ENCODE measurements at places on chromosomes 11 and 22.
A peak's percentile ranks its signal among the peaks of the same experiment; 100 is the strongest.

DNA sequence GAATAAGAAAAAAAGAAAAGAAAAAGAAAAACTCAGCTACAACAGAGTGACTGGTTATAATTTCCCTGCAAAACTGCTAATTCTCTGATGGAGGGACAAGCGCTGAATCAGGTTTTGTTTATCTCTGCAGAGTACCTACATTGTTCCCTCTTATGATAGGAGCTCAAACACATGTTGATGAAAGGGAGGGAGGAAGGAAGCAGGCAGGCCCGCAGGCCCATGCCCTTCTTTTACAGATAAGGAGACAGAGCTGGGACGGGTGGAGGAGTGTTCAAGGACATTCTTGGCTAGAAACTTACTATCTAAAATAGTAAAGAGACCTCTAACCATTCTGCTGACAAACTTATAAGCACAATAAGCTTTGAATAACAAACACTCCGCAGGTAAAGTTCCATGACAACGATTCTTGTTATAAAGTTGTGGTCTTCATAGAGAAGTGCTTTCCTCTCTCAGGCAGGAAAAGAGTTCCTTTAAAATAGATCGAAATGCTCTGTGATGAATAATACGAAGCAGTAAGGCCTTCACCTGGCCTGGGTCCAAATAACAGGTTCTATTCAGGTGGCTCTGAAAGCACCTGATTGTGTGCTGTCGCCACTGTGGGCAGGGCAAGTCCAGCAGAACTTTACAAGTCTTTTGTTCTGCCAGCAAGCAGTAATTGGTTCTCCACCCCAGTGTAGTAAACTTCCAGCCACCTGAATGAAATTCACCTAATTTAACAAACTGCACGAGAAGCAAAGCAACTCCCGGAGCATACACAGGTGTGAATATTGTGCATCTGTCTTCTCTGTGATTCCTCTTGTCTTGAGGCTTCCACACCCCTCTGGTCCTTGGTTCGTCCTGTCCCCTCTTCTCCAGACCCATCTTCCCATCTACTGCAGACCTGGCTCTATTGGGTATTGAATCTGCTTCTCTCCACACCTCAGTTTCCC is 15.3 kb upstream of the MICAL2 start:
- peak; percentile 70 for DNase-seq

GRCh38 chr11:122572592-122572991 is 82.9 kb upstream of the UBASH3B start:
- DNase-seq: no peak

GRCh38 chr11:84886344-84886743 is 740.8 kb downstream of the DLG2 start:
- no peak for DNase-seq

GRCh38 chr11:107623183-107623582 is 32.2 kb downstream of the ELMOD1 start:
- DNase-seq: no peak

DNA sequence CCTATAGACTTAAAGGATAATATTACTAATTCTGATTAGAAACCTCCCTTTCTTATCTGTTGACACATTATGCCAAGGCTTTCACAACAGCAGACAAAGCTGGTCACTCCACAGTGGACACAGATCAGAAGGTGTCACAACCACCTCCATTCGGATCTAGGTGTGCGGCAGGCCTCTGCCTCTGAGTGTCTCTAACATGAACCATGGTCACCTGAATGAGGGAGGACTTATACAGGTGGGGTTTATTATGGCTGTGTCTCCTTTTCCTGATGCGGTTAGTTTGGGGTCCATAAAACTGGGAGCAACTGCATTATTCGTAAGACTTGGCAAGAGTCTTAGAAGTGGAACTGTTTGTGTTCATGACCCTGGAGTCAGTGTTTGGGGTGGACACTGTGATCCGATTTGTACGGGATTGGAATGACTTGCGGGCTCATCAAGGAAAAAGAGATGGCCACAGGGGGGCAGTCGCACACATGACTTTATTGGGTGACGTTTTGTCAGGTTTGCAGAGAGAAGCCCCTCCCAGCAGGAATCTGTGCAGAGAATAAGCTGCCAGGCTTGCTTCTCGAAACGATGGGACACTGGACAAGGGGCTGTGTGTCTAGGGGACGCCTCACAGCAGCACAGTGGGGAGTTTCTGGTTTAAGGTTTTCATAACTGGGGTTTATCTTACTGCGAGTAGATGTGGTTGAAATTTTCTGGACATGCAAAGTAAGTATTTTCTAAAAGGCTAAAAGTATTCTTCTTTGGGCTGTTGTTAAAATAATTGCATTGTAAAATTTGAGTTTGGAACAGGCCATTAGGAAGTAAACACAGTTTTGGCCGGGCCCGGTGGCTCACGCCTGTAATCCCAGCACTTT is 90.6 kb downstream of the GAB4 start:
- DNase-seq: peak; percentile 77

DNA sequence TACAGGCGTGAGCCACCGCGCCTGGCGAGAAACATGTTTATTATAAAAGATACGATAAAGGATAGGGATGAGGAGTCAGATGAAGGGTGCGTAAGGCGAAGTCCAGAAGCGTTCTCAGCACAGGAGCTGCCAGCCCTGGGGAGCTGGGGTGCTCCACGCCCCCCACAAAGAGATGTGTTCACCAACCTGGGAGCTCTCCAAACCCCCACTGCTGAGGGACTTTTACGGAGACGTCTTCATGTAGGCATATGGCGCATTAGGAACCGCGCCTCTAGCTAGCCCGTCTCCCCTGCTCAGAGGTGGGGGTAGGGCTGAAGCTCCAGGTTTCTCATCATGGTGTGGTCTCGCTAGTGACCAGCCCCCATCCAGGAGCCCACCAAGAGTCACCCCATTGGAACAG is 8.4 kb upstream of the ZBED4 start:
- no peak for DNase-seq

GRCh38 chr11:69825037-69825834 is 6.0 kb upstream of the FGF3 start:
- DNase-seq: no peak

DNA sequence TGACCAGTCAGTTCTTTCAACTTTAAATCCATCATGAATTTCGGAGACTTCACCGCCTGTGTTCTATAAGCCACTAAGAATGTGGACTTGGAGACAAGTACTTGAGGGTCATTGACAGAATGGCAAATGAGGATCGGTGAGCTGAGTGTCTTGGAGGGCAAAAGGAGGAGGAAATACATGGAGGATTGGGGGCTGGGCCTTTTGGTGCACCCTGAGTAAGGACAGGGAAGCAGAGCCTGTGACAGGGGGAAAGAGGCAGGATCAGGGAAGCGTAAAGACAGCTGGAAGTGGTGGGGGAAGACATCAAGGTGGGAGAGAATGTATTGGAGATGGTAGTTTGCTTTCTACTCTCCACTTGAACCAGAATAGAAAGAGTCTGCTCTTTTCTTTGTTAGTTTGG is 70.4 kb upstream of the MTMR2 start:
- DNase-seq: no peak

DNA sequence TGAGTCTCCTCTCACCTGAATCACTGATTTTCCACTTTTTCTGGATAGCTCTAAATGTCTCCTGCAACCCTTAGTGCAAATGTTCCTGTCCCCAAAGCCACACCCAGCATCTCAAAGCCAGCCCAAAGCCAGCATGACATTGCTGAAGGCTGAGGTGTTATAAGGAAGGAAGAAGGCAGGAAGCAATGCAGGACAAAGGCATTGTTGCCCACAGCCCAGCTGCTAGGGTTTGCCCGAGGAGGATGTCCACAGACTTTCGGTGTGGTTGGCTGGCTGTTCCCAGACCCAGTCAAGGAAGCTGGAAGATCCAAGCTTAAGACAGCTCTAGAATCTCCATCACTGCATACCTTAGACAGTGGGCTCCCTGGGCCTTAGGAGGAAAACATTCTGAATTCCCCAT is 23.5 kb downstream of the CHST1 start:
- DNase-seq: no peak

GRCh38 chr22:42261296-42261695 is 9.2 kb downstream of the TCF20 start:
- no peak for DNase-seq

- DNase-seq: no peak
These were observed 67.5 kb downstream of the MYEOV start for GRCh38 chr11:69361466-69361865.

GRCh38 chr22:36886016-36886415 is 25.2 kb downstream of the NCF4 start:
- DNase-seq: no peak

DNA sequence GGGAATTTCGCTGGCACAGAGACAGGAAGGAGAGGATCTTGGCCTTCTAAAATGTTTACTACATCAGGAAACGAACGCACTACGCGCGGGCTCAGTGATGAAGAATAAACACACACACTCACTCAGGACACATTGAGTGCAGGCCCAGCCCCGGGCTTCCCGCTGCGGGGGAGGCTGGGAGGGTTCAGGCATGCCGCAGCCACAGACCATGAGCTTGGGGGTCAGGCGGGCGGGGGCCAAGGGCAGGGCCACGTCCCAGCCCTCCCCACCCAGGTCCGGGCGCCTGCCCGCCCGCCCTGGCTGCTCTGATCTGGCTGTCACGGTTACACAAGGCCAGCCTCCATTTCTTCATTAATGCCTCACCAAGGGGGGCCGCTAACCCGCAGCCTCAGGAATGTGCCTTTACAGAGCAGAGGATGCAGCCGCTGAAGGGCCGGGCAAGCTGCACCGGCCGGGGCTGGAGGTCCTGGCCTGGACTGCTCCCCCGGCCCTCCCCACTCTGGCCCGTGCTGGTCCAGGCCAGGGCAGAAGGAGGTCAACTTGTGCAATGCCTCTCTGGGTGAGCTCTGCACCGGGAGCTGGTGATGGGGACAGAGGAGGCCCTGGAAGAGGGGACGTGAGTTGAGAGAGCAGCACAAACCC is 41.7 kb downstream of the IGF2 start:
- DNase-seq: no peak

GRCh38 chr11:74373382-74373781 is 24.9 kb downstream of the PGM2L1 start:
- no peak for DNase-seq

GRCh38 chr22:42621505-42622002 is 6.9 kb upstream of the POLDIP3 start:
- peak; percentile 60 for DNase-seq

DNA sequence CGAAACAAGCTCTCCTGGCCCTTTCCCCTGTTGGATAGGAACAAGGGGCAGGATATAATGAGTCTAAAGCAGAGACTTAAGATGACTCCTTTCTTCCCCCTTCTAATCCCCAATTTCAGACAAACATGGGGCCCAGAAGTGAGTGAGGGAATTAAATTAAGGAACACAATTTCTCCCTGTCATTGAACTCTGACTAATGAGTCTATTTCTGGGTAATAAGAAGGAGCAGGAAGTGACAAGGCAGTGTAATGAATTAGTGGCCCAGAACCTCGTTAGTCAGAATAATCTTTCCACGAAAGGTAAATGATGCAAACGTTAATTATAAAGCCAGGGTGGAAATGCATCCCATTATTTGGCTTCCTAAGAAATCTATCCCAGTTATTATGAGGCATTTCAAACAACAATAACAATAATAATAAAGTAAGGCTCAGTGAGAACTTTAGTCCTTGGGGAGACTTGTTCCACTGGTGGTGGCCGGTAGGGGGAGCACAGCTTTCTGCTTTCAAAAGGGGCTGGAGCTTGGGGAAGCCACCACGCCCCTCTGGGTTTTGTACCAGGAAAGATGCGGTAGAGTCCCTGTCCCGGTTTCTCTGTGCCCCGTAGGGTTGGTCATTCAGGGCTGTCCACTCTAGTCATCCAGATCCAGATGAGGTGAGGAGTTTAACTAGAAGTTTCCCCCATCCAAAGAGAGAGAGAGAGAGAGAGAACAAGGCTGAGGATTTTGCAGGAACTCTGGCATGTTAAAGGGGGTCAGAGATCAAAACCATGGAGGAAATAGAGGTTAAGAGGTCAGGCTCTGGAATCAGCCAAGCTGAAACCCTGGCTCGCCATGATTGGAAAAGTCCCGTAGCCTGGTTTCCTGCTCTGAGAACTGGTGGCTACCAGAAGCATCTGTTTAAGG is 298.3 kb downstream of the NTM start:
- DNase-seq: peak; percentile 9

GRCh38 chr11:118790357-118791110 is 430 bp downstream of the DDX6 start:
- DNase-seq: peak; percentile 76
